Neural progenitor cell (in vitro differentiated cells): ENCODE measurements at places on chromosomes 2 and 18.

DNA sequence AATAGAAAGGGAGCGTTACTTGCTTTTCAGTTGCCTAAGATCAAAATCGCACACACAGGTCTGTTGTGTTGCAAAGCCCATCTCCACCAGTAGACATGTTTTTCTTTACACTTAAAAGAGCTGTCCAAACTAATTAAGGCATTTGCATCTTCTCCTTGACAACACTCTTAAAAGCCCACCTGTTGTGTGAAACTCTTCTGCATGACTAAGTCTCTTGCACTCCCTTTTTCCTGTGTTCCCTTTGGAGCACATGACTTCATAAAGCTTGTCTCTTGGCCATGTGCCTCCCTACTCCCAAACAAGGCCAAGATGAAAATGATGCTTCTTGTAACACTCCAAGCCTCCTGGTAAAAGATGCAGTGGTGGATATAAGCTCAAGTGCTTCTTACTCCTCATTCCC lies 26.1 kb downstream of the PID1 start:
- no peak overlapping the region for H3K27ac ChIP-seq
- H3K36me3 ChIP-seq: no peaks in the 10 kb centered on the region
- no peaks in the 10 kb centered on the region for H3K4me1 ChIP-seq
- no peaks in the 10 kb centered on the region for H3K27me3 ChIP-seq

- H3K4me3 ChIP-seq: no peak overlapping the region
- H3K36me3 ChIP-seq: no peaks in the 10 kb centered on the region
- no peak for DNase-seq
- no peak overlapping the region for H3K27ac ChIP-seq
Measured at GRCh38 chr2:148430101-148430500, 214.4 kb upstream of the EPC2 start.

DNA sequence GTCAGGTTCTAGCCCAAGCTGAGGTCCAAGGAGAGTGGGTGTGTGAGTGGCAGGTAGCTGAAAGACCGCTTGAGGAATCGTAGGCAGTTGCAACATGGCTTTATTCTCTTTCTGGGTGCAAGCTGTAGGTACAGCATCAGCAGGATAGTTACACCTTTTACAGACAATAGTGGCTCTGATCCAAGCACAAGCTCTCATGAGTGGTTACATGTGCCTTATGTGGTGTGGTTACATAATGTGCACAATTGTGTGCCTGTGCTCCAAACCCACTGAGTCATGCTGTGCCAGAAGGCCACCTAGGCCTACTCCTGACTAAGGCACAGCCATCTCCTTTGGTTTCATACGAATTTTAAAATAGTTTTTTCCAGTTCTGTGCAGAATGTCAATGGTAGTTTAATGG lies 227.6 kb downstream of the SATB2 start:
- H3K36me3 ChIP-seq: no peaks in the 10 kb centered on the region
- H3K4me1 ChIP-seq: no peaks in the 10 kb centered on the region
- H3K27me3 ChIP-seq: no peaks in the 10 kb centered on the region
- H3K4me3 ChIP-seq: no peak overlapping the region
- no peak for DNase-seq

- H3K4me3 ChIP-seq: no peak overlapping the region
- peaks cover 7% of the 10 kb centered on the region for H3K4me1 ChIP-seq
- H3K27ac ChIP-seq: no peak overlapping the region
- peak; percentile 4 for DNase-seq
- H3K27me3 ChIP-seq: no peaks in the 10 kb centered on the region
Measured at GRCh38 chr2:17719562-17720371, 33.8 kb downstream of the SMC6 start.

- DNase-seq: no peak
- H3K36me3 ChIP-seq: no peaks in the 10 kb centered on the region
- peaks cover 3% of the 10 kb centered on the region for H3K4me1 ChIP-seq
Measured at GRCh38 chr2:161139098-161139987, 20.9 kb upstream of the TANK start.

DNA sequence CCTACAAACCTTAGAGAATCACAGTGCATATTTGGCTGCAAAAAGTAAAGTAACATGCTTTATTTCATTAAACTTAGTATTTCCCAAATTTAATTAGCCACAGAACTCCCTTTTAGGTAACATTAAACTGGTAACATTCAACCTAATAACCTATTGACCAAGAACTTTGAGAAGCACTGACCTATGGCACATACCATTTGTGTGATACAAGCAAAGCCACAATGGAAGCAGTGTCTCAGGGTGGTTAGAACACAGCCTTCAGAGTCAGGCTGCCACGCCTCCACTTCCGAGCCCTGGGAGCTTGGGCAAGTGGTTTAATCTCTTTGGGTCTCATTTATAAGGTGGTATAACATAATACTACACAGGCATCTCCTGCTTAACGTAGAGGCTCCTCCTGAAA lies 301.4 kb downstream of the PDE11A start:
- H3K36me3 ChIP-seq: no peaks in the 10 kb centered on the region
- H3K27me3 ChIP-seq: no peaks in the 10 kb centered on the region
- no peaks in the 10 kb centered on the region for H3K4me1 ChIP-seq
- no peak for DNase-seq
- H3K27ac ChIP-seq: no peak overlapping the region
- no peak overlapping the region for H3K4me3 ChIP-seq

DNA sequence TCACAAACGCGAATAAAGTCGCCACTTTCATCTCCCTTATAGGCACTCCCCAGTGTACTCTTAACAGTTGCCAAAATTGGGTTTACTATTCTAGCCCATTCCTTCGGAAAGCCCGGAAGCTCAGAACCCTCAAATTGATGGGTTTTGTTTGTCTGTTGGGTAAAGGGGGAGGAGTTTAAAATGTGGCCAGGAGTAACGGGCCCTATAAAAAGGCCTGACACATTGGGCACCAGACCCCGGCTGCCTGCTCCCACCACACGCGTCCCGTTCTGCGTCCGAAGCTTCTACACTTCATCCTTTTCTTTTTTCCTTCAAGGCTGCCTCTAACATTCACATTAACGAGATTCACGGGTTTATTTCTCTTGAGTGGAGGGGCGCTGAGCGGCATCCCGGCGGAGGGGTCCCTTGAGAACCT lies 837 bp downstream of the NHEJ1 start:
- H3K4me1 ChIP-seq: peaks cover 8% of the 10 kb centered on the region
- peak overlapping the region; percentile 67 for H3K4me3 ChIP-seq
- no peak for DNase-seq
- no peak overlapping the region for H3K27ac ChIP-seq
- H3K27me3 ChIP-seq: peaks cover 10% of the 10 kb centered on the region

GRCh38 chr18:63271881-63272299 lies 47.7 kb downstream of the BCL2 start:
- H3K36me3 ChIP-seq: no peaks in the 10 kb centered on the region
- H3K4me1 ChIP-seq: no peaks in the 10 kb centered on the region
- no peak overlapping the region for H3K27ac ChIP-seq
- DNase-seq: no peak
- no peak overlapping the region for H3K4me3 ChIP-seq
- H3K27me3 ChIP-seq: no peaks in the 10 kb centered on the region

GRCh38 chr2:166239548-166239947 lies 111.7 kb upstream of the SCN1A start:
- H3K4me1 ChIP-seq: no peaks in the 10 kb centered on the region
- no peaks in the 10 kb centered on the region for H3K36me3 ChIP-seq
- H3K27ac ChIP-seq: no peak overlapping the region
- DNase-seq: no peak

GRCh38 chr18:53319628-53320027 lies 904.8 kb downstream of the MBD2 start:
- no peaks in the 10 kb centered on the region for H3K36me3 ChIP-seq
- no peak overlapping the region for H3K4me3 ChIP-seq
- H3K4me1 ChIP-seq: no peaks in the 10 kb centered on the region
- no peak overlapping the region for H3K27ac ChIP-seq

GRCh38 chr18:70288171-70288850 lies 534 bp upstream of the SOCS6 start:
- H3K4me3 ChIP-seq: peak overlapping the region; percentile 77
- no peaks in the 10 kb centered on the region for H3K27me3 ChIP-seq
- H3K36me3 ChIP-seq: no peaks in the 10 kb centered on the region
- DNase-seq: peak; percentile 20

DNA sequence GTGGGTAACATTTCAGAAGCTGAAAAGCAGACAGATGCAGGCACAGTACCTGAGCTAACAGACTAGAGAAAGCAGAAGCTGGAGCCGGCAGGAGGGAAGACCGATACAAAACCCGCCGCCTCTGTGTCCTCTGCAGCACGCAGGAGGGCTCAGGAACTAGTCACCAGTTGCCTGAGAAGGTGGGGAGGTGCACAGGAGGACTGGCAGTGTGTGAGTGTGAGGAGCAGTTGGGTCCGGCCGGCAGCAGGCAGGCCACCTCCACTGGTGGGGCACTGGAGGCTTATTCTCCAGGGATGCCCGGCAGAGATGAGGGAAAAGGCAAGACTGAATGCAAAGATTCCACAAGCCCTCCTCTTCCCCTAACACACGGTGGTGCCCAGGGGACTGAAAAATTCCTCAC lies 18.2 kb downstream of the ERCC3 start:
- DNase-seq: no peak
- no peaks in the 10 kb centered on the region for H3K27me3 ChIP-seq
- no peak overlapping the region for H3K27ac ChIP-seq
- peaks cover 4% of the 10 kb centered on the region for H3K36me3 ChIP-seq
- no peak overlapping the region for H3K4me3 ChIP-seq
- no peaks in the 10 kb centered on the region for H3K4me1 ChIP-seq

DNA sequence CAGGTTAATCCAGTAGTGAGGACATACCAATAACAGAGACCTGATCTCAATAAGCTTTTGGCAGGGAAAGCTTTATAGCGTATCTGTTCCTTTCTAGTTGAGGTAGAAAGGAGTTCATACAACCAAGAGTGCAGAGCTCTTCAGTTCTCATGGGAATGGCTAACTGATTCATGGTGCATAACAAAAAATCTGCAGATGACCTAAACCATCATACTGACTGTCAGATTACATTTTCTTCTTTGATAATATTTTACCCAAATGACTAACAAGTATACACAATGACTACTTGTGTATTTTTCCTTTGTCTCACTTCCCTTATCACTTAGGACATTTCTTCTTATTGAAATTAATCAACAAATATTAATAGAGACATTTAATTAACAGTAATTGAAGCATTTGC lies 140.0 kb upstream of the SERTAD2 start:
- DNase-seq: no peak
- no peak overlapping the region for H3K4me3 ChIP-seq
- no peaks in the 10 kb centered on the region for H3K36me3 ChIP-seq
- H3K27me3 ChIP-seq: no peaks in the 10 kb centered on the region

GRCh38 chr18:55470826-55471225 lies 117.2 kb downstream of the TCF4 start:
- no peak overlapping the region for H3K27ac ChIP-seq
- DNase-seq: no peak
- H3K4me3 ChIP-seq: no peak overlapping the region
- peaks cover 50% of the 10 kb centered on the region for H3K4me1 ChIP-seq
- H3K36me3 ChIP-seq: peaks cover 3% of the 10 kb centered on the region

- no peak overlapping the region for H3K4me3 ChIP-seq
- no peaks in the 10 kb centered on the region for H3K36me3 ChIP-seq
- peaks cover 32% of the 10 kb centered on the region for H3K4me1 ChIP-seq
Measured at GRCh38 chr2:207944979-207945600, 80.2 kb downstream of the PLEKHM3 start.

GRCh38 chr2:228548230-228548629 lies 366.7 kb upstream of the SPHKAP start:
- H3K27me3 ChIP-seq: no peaks in the 10 kb centered on the region
- no peaks in the 10 kb centered on the region for H3K36me3 ChIP-seq
- no peak overlapping the region for H3K4me3 ChIP-seq
- H3K4me1 ChIP-seq: no peaks in the 10 kb centered on the region
- DNase-seq: no peak

DNA sequence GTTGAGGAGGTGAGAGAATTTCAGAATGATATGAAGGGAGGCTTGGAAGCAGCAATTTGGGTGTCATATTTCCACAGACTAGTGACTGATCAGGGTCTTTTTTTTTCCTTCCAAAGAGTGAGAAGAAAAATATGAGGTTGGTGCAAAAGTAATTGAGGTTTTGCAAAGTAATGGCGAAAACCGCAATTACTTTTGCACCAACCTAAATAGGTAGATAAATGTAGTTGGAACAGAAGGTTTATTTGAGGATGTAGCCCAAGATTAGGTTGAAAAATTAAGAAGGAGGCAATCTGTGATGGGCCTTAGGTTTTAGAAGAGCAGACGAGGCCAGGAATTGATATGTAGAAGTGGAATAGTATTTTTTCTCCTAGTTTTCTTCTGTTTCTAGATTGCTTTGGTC lies 7.8 kb upstream of the LTBP1 start:
- no peak overlapping the region for H3K4me3 ChIP-seq
- H3K36me3 ChIP-seq: no peaks in the 10 kb centered on the region
- no peak for DNase-seq
- no peaks in the 10 kb centered on the region for H3K27me3 ChIP-seq

- H3K27ac ChIP-seq: no peak overlapping the region
- DNase-seq: no peak
- no peak overlapping the region for H3K4me3 ChIP-seq
- no peaks in the 10 kb centered on the region for H3K36me3 ChIP-seq
Measured at GRCh38 chr2:112050316-112050715, 4.8 kb upstream of the TMEM87B start.

DNA sequence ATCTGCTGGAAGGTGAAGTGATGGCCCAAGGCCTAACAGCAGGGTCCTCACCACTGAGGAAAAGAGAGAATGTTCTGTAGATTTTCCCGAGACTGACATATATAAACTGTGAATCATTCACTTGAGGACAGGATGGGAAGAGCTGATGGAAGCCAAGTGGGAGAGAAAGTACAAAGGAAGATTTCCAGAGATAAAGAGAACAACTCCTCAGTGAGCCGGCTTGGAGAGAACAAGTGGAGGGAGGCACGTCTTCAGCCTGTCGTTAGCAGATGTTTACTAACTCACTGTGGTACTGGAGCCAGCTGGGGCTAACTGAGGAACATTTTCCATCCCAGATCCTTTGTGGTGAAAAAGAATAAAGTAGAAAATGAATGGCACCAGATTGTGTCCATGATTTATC lies 552.9 kb upstream of the TNP1 start:
- no peak for DNase-seq
- H3K27me3 ChIP-seq: no peaks in the 10 kb centered on the region
- no peaks in the 10 kb centered on the region for H3K36me3 ChIP-seq
- H3K4me3 ChIP-seq: no peak overlapping the region

DNA sequence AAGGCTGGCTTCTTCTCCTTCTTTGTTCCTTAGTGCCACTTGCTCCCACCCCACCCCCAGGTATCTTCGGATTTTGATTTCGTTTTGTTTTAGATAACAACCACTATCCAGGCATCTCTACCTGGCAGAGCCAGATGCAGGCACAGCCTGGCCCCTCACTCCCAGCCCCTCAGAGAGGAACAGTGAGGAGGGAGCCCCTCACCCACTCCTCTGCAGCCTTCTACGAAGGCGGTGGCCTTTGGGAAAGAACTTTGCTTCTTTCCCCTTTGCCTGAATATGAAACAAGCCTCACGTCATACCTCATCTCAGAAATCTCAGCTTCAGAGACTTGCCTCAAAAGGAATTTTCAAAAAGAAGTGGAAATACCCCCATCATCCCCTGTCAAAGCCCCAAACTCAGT lies 6.3 kb upstream of the CYP26B1 start:
- no peak for DNase-seq
- H3K27ac ChIP-seq: no peak overlapping the region
- H3K4me1 ChIP-seq: peaks cover 6% of the 10 kb centered on the region

GRCh38 chr18:77255426-77256105 lies 5.9 kb downstream of the GALR1 start:
- no peak overlapping the region for H3K27ac ChIP-seq
- H3K4me3 ChIP-seq: no peak overlapping the region
- H3K4me1 ChIP-seq: peaks cover 12% of the 10 kb centered on the region
